GM03348 (cell line): ENCODE measurements at places on chromosomes 13 and 19.

DNA sequence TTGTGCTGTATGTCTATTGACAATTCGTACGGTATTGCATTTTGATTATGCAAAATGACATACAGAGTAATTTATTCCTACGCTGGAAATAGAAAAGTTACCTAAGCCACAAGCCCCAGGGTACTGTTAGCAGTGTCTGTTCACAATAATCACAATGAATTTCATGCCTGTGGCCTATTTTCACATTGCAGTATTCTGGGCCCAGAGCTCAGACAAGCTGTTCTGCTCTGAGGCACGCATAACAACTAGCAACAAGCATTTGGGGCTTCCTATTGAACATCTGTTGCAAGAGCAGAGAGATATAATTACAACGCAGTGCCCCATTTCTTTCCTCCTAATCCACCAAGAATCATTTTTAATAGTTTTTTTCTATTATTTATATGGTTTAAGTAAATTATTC, 158.9 kb upstream of the SGCG start:
- no peak for DNase-seq

- no peak for DNase-seq
These were observed 1237.8 kb downstream of the SLITRK5 start for GRCh38 chr13:88908961-88909441.

DNA sequence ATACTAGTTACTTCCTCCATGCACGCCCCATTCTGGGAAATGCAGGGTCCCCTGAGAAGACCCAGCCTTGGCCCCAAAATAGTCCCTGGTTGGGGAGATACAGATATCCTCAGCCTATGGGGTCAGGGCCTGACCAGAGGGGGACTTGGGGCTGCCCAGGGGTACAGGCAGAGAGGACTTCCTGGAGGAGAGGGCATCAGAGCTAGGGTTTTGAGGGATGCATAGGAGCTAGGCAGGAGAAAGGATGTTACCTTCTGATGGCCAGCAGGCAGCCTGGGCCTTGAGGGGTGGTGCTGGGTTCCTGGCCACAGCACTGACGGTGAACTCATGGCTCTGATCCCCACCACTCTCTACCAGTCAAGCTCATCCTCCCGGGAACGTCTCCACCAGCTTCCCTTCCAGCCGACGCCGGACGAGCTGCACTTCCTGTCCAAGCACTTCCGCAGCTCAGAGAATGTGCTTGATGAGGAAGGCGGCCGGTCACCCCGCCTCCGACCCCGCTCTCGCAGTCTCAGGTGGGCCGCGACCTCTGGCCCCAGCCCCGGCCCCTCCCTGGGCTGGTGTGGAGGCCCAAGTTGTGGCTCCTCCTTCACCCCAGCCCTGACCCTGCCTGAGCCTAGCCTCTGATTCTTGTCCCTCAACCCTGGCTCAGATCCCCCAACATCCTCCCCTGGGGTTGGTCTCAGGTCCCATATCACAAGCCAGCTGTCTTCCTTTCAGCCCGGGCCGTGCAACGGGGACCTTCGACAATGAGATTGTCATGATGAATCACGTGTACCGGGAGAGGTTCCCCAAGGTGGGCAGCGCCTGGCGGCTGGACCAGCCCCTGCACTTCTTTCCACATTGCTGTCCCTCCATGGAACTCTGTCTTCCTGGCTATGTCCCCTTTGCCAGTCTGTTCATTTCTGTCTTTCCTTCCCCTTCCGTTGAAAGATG, 25.6 kb downstream of the MAST3 start:
- no peak for DNase-seq

GRCh38 chr19:32352241-32352630, 6.8 kb downstream of the ZNF507 start:
- no peak for DNase-seq
